GM06990 (cell line): ENCODE measurements at places on chromosomes 5 and 9.

DNA sequence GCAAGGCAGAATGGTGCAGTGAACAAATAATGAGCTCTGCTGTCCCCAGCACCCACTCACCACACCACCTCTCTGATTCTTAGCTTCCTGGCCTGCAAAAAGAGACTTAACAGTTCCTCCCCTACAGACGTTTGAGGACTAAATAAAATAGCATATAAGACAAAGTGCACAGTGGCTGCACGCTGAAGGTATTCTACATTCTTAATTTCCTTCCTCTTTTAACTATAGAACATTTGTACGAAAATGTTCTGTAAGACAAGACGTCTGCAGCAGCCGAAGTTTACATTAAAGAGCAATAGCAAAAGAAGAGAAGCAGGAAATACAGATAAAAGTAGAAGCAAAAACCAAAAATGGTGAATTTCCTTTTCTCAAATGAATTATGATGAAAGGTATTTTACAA lies 15.7 kb downstream of the FBN2 start:
- DNase-seq, result no peak

GRCh38 chr5:102288630-102289029 lies 7.5 kb downstream of the SLCO4C1 start:
- no peak for DNase-seq

DNA sequence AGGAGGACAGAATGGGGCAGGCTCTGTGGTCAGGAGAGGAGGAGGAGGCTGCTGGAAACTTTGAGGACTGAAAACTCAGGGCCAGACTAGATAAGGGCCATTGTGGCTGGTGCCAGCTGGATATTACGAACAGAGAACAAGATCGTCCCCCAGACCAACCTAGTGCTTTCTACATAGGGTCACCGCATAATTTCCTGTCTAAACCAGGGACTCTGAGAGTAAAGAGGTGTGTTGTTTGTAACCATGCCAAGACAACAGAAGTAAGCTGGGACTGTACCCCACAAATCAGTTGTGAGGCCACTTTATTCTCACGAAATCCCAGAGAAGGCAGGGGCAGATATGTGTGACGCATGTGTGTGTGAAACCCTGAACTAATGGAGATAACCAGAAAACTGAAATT lies 20.3 kb upstream of the GFPT2 start:
- no peak for DNase-seq

- DNase-seq, result no peak
Measured at GRCh38 chr5:88193896-88194295, 74.7 kb downstream of the TMEM161B start.

GRCh38 chr5:171593976-171594375 lies 174.5 kb downstream of the FGF18 start:
- no peak for DNase-seq

DNA sequence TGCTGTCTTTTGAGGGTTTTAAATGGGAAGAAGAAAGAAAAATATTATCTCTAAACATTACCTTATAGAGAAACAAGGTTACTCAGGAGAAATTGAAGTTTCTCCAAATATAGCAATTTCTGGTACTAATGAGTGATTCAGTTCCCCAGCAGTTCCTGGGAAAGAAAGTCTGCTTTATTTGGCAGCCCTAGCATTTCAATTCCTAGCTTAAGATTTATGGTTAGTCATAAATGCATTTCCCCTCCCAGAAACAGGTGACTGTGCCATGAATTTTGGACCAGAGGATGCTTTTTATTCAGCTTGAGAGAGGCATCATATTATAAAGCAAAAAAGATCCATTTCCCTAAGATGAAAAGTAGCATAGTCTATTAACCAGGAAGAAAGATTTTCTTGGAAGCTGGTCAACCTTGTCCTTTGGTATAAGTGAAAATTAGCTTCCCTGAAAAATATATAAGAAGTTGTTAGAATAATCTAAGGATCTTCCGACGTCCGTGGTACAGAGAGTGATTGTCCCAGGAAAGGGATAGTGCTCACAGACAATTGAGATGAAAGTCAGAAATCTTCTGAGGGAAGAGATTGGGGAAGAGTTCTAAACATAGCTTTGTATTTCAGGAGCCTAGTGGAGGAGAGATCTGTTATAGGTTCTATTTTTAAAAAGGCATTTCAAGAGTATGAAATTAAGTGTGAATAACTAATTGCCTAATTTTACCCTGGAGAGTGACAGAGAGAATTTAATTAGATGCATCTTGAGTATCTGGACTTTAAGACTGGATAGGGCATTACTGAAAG lies 164.9 kb downstream of the ESM1 start:
- no peak for DNase-seq

DNA sequence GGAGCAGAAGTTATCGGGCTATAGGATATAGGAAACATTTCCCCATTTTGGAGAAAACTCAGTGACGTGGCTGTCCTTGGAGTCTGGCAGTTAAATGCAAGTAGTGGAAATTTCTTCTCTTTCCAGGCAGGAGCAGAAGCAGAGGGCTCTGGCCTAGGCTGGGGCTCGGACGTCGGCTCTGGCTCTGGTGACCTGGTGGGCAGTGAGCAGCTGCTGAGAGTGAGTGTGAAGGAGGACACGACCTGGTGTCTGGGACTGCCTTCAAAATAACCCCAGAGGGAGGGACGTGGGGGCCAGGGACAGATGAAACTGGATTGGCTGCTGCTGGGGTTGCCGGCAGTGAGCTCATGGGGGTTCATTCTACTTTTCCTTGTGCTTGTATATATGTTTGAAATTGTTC lies 79.5 kb downstream of the COL15A1 start:
- DNase-seq, result no peak

DNA sequence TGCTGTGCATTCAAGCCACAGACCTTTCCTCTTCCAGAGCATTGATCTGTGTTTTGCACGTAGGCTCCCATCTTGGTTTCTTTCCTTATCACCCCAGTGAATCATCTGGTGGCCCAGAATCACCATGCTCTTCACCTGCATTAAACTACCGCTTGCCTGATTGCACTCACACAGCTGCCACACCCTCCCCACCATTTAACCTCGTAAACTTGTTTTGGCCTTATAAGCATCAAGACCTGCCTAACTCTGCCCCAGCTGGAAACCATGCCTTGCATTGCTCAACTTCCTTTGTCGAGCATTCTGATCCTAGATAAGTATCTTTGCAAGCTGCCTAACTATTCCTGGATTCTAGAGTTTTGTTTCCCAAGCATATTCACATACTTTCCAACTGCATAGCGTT lies 369.6 kb upstream of the SEMA6A start:
- DNase-seq, result no peak

DNA sequence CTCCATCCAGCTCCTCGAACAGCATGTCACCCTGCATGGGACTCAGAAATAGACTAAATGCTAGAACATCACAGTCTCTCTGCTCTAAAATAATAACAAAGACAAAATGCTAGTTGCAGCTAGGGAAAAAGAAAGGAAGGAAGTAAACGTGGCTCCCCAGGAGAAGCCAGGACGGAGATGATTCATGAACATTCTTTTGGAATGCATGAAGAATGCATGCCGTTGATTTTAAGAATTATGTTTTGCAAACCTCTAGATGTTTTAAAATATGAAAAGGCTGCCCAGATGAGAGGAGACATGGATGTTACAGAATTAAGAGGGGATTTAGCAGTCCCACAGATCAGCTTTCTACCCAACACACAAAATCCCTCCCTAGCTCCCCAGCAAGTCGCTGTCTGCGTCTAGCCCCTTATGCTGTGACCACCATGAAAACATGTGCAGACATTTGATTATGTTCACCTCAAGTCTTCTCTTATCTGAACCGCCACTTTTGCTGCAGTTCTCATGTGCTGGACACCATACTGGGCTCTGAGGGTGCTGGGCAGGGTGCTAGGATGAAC lies 139.4 kb upstream of the LMX1B start:
- no peak for DNase-seq

- peak; percentile 0 for DNase-seq
Measured at GRCh38 chr9:96719521-96719920, 58.4 kb downstream of the ZNF510 start.

DNA sequence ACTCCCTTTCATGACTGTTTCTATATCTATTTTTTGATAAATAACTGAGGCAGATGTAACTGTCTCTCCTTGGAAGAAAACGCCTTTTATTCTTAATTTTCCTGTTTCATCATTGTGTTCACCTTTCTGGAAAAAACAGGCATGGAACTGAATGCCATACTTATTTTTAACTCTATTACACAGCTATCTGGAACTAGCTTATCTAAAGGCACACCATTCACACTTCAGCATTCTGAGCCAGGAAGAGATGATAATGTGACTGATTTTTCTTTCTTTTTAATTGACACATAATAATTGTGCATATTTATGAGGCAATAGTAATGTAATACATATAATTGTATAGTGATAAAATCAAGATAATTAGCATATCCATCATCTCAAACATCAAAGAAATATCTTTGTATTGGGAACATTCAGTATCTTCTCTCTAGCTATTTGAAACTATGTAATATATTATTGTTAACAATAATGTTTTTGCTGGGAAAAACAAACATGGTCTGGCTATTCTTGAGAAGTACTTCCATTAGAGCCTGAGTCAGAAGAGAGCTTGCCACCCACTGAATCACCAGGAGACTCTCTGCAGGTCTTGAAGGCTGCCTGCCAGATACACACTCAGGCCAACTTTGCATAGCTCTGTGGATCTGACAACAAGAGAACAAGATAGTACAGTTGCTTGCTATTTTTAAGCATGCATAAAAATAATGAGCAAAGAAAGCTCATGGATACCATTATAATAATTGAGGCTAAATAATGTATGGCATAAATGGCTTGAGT lies 501.0 kb upstream of the EDIL3 start:
- DNase-seq, result no peak

GRCh38 chr5:108878756-108879155 lies 131.1 kb downstream of the FER start:
- no peak for DNase-seq

- no peak for DNase-seq
Measured at GRCh38 chr9:61670616-61671015, 480.8 kb downstream of the SPATA31A7 start.

GRCh38 chr5:74254257-74254656 lies 386.3 kb downstream of the ENC1 start:
- DNase-seq, result no peak

DNA sequence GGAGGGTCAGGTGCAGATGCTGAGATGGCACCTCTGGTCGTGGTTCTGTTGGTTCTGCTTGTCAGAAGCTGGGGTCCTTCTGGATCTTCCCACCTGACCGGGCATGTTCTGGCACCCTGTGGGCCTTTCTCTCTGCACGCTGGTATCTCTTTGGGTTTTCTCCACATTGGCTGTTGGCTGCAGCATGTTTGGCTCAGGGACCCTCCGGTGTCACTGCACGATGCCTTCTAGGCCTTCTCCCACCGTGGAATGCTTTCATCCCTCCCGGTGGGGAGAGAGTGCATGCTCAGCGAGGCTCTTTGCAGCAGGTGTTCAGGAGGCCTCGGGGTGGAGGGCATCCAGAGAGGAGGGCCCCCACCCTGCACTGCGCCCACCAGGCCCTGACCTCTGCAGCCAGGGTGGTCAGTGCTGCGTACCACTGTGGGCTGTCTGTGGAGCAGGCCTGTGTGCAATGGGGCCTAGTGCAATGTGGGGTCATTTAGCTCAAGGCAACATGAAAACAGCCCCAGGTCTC lies 119.4 kb downstream of the WNK2 start:
- DNase-seq, result no peak

- DNase-seq, result no peak
Measured at GRCh38 chr9:88458716-88459465, 70.6 kb downstream of the SPIN1 start.

DNA sequence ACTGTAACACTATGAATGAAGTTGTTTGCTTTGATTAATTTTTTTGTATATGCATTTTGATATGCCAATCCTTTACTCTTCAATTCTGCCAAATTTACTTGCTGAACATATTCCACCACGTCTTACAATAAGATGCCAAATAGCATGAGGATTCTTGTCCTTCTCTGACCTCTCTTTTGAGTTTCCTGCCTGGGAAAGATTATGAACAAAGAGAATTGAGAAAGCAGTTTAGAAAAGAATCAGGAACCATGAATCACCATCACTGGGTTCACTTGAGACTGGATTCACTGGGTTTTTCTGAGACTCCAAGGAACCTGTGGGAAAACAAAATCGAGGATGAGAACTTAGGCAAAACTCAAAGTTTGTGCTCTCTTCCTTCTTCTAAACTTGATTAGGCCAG lies 256.5 kb downstream of the CETN3 start:
- no peak for DNase-seq

DNA sequence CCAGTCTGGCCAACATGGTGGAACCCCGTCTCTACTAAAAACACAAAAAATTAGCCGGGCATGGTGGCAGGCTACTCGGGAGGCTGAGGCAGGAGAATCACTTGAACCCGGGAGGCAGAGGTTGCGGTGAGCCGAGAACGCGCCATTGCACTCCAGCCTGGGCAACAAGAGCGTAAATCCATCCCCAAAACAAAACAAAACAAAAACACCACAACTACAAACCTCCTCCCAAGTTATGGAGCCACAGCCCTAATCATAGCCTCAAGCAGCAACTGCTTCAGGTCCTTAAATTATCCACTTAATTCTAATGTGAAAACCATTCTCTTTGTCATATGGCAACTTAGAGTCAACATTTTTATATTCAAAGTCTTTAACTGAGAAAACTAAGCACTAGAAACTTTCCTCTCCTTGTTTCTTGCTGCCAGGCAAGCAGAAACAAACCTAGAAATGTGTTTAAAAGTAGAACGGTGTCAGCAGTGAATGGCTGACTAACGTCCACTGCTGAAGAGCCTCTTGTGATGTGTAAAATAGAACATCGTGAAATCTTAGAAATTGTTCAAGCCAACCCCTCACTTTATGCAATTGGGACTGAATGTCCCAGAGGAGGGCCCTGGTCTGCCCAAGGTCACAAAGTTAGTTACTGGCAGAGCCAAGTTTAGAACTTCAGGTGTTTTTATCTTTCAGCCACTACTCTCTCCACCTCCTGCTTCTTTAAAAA lies 5.7 kb downstream of the TMEM245 start:
- DNase-seq, result no peak

- no peak for DNase-seq
Measured at GRCh38 chr9:127263664-127264063, 910 bp upstream of the GARNL3 start.

DNA sequence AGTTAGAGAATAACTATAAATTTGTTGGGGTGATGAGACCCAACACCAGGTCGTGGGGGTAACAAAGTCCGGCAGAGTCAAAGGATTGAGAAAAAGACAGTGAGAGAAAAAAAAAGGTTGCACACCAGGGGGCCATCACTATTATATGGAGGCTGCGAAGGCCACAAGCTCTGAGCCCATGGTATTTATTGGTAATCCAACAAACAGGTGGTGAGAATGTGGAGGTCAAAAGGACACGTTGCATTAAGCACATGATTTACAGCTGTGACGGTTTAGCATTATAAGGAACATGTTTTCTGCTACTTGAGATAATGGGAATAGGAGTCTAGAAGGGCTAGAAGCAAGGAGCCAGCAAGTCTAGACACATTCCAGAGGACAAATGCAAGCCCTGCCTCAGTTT lies 2202.2 kb upstream of the C9orf72 start:
- DNase-seq, result no peak

- DNase-seq, result no peak
Measured at GRCh38 chr9:129681924-129682323, 16.5 kb downstream of the PRRX2 start.

- no peak for DNase-seq
Measured at GRCh38 chr9:136365775-136366222, 2.3 kb upstream of the DNLZ start.

- DNase-seq, result no peak
Measured at GRCh38 chr9:97518909-97519307, 17.4 kb downstream of the TMOD1 start.
